ENCODE measurements at places on chromosomes 13 and 19.

- no peak for DNase-seq
Measured at GRCh38 chr13:100131863-100132574, 43.1 kb downstream of the PCCA start.

GRCh38 chr19:36267061-36267845, 52.3 kb downstream of the ZNF146 start:
- no peak for DNase-seq

GRCh38 chr19:18437491-18438330, at the start of gene ISYNA1:
Gene ISYNA1 (minus strand): TSS chr19:18438133. CDS start chr19:18437979, 154 bp downstream.
- DNase-seq: no peak

DNA sequence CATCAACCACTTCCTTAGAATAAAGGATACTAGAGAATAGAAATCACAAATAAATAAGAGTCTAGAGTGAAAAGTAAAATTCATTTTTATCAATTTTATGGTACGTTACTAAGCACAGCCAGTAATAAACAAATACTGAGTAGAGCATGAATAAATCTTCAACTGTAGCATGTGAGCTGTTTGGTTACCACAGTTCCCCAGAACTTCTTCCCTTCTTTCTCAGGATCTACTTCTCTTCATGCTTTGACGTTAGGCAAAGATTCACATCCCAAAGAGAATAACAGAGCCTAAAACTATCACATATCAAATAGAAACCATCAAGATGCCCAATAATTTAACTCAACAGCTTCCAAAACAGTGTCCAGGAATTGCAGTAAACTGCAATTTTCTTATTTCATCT, 7.4 kb downstream of the RUBCNL start:
- DNase-seq: no peak

DNA sequence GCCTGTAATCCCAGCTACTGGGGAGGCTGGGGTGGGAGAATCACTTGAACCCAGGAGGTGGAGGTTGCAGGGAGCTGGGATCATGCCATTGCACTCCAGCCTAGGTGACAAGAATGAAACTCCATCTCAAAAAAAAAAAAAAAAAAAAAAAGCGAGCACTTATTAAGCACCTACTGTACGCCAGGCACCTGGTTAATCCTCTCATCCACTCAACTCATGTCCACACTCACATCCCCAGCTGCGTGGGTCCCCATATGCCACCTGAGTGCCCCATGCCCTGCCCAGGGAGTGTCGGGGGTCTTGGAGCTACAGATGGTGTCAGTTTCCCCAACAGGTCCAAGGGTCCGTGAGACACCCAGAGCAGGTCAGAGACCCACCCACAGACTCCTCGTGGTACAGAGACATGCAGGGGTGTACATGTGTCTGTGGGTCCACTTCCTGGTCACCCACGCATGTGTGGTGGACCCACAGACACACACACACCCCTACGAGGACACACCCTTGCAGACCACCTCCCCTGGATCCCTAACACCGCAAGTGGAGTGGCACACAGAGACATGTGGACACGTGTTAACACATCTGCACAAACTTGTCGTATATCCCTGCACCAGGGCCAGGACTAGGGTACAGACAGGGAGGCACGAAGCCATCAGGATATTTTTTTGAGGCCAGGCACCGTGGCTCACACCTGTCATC, 3.5 kb downstream of the INSL3 start:
- DNase-seq: no peak

All from activated CD4-positive, CD25-positive, alpha-beta regulatory T cell treated with anti-CD3 and anti-CD28 coated beads, Interleukin-2, amount 50 U/mL, for 16 hours (primary cell).